ENCODE measurements at places on chromosomes 4 and X.

DNA sequence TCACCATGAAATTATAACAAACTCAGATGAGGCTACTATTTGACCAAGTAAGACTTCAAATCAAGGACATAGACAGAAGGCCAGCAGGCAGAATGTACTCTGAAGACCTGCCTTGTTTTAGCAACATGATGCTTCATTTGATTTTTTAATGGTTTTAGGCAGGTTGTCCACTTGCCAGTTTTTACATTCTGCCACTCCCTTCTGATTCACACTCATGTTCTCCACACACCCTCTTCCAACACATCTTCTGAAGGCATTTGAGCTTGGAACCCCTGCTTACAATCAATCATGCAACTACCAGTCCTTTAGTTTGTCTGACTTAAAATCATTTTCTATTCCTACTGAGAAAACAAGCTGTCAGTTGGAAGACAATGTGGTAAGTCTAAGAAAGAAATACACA, 114.9 kb upstream of the SMIM31 start:
- DNase-seq: no peak

DNA sequence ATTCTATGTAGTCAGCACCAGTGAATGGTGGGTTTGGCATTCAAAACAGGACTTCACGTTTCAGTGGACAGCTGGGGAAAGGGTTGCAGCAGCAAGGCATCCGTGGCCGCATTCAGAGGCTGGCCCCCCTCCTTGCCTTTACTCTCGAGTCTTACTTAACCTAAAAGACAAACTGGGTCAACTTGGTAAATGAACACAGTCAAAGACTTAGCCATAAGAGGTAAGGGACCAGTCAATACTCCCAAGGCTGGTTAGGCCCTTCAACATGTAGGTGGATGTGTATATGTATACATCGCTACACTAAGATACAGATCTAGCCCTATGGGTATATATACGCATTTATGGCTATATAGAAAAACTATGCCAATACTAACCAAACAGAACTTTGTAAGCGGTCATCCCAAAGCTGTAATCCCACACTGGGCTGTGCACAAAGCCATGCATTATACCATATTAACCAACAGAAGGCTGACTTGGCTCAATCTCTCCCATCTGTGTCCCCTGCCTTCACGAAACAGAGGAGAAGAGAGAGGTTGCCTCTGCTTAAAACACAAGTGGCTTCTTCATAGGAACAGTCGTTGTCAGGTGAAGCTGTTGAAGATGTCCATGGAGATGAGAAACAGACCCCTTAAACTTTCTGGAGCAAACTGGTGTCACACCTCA, 61.9 kb downstream of the TSC22D3 start:
- no peak for DNase-seq

- no peak for DNase-seq
Observed at GRCh38 chr4:11480683-11481082, 52.0 kb upstream of the HS3ST1 start.

DNA sequence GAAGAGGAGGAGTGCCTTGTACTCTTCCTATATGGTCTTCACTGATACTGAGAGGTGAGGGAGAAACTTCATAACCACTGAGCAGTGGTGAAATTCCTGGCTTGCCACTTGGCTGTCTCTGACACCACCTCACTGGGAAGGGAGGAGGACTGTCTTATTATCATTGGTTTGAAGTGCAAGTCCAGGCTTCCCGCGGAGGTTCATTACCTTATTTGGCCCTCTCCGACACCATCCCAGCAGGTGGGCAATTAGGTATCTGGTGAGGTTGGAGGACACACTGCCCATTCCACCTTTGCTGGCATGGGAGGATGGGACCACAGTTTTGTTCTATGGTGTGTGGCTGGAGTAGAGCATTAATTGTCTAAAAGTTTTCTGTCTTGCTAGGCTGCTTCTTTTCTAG, 206.1 kb downstream of the LHFPL1 start:
- DNase-seq: no peak

GRCh38 chr4:6676722-6677558, 16.7 kb upstream of the S100P start:
- DNase-seq: no peak

DNA sequence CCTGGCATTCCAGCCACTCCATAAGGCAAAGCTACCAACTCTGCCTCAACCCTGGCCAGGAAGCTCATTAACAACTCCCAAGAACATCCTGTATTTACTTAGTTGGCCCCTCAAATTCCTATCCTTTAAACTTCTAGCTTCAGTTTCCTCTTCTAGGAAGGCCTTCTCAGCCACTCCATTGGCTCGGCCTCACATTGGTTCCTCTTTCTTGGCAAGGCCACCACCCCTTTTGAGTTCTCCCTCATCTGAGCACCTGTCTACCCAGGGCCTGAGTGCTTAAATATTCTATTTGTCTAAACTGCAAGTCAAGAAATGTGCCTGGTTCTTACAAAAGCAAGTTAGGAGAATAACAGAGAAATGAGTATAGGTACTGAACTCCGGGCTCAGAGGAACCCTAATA, 10.0 kb downstream of the SMC1A start:
- no peak for DNase-seq

- DNase-seq: no peak
Observed at GRCh38 chr4:119690871-119691270, 62.3 kb upstream of the PDE5A start.

GRCh38 chr4:5822619-5823018, 70.3 kb downstream of the CRMP1 start:
- no peak for DNase-seq

- no peak for DNase-seq
Observed at GRCh38 chrX:7603387-7603786, 239.6 kb upstream of the VCX start.

GRCh38 chr4:89344571-89344970, 37.0 kb upstream of the GPRIN3 start:
- no peak for DNase-seq

DNA sequence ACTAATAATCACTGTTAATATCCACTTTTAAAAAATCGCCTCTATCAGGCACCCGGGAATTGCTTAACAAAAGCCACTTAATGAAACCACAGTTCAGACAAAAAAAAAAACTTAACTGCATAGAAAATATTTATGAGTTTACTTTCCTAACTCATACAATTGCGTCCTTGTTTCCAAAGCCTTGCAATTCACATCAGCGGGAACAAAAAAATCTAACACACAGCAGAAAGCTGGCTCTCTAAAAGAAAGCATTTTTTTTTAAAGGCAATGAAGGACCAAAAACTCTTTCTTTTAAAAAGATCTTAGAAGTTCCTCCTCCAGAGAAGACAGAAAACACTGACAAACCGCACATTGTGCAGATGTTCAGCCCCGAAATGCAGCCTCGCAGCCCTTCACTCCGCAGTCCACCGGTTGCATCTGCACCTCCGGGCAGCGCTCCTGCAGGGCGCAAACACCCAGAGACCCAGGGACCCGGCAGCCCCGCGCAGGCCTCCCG, 812 bp downstream of the FAT1 start:
- DNase-seq: no peak

GRCh38 chrX:129779747-129780146, at the start of gene SASH3:
Gene SASH3 (plus strand): TSS chrX:129779949. CDS start chrX:129780098, 149 bp downstream.
- no peak for DNase-seq

- DNase-seq: no peak
Observed at GRCh38 chr4:182604161-182604622, 313.0 kb downstream of the DCTD start.

DNA sequence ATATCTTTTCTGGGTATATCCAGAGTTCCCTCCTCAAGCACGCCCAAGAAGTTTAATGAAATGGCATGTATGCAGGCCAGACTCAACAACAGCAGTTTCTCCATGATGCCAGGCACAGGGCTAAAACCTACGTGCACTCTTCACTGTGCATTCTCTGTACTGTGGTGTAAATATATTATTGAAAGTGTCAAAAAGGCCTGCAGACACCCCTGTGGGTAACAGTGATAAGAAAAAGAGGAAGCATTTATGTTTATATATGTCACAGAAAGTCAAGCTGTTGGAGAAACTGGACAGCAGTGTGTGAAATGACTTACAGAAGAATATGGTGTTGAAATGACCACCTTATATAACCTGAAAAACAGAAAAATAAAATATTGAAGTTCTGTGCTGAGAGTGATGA, 29.6 kb upstream of the DCAF8L1 start:
- DNase-seq: no peak

DNA sequence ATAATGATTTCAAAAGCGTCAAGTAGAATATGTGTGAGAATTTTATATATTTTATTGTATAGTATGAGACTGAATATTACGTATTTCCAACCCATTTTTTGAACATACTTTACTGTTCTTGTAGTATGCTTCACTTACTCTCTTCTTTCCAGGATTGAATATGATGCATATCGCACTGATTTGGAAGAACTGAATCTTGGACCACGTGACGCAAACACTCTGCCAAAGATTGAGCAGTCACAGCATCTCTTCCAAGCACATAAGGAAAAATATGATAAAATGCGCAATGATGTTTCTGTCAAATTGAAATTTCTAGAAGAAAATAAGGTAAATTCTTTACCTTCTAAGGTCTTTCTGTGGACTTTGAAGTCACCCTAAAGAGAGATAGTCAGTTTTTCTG, 48.1 kb upstream of the FHDC1 start:
- DNase-seq: no peak

DNA sequence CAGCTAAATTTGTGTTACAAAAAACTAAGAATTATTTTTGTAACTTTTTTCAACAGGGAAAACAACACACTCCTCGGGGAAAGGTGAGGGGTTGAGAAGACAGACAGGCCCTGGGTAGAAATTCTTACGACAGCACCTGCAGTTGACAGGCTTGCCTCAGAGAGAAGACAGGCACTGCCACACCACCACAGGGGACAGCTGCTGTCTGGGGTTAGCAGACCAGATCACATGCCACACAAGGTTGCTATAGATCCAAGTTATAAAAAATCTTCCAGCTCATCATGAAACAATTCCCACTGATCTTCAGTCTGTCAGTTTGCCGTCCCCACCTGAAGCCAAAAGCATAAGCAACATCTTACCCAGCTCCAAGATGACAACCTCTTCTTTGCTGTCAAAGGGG, 143.2 kb upstream of the ZCCHC13 start:
- DNase-seq: no peak

- DNase-seq: no peak
Observed at GRCh38 chr4:80535551-80535950, 200.0 kb downstream of the CFAP299 start.

DNA sequence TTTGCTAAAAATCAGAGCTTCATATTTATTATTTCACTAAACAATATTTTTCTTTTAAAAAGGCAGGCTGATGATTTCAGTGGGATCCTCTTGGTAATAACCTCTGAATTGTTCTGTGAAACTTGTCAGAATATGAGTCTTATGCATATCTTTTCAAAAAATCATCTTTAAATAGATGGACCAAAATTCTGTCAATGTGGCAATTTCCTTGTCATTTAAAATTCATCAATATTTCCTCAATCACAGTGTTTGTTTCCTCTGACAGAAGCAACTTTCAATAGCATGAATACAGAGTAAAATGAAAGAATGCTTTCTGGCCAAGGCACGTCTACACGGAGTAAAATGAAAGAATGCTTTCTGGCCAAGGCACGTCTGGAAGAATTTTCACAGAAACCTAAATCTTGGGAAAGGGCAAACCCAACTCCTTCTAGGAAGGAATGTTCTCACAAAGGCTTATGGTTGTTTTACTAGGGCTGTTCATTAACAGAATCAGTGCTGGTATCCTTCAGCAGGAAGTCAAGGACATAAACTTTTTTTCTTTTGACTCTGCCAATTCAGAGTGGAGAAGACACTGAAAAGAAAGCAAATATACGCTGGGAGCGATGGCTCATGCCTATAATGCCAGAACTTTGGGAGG, 99.0 kb upstream of the GPR34 start:
- no peak for DNase-seq

GRCh38 chr4:54120518-54120917, 20.6 kb downstream of the GSX2 start:
- DNase-seq: no peak

DNA sequence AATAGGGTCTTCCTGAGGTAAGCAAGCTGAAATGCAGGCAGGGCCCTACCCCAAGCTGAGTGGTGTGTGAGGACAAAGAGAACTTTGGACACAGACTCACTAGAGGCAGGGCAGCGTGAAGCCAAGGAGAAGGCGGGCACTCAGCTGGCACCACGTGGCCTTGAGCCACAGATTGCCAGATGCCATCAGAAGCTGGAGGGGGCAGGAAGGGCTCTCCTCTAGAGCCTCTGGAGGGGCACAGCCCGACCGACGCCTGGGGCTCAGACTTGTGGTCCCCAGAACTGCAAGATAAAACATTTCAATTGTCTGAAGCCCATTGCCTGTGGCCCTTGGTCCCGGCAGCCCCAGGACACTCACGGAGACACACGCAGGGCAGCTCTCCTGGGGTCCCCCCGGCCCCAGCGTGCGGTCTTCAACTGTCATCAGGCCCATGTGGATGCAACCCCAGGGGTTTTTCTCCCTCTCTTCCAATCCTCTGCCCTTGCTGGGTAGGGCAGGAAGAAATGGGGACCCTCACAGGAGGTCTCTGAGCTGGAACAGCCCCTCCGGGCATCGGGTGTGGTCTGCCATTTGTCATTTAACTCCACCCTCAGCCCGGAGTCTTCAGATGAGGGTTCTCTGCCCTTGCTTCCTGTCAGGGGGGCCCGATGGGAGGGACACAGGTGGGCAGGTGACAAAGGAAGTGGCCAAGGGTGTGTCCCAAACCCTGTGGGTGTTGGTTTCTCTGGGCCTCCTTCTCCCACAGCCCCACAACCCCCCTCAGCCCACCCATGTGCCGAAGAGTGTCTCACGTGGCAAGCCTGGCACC, 22.2 kb downstream of the HMX1 start:
- no peak for DNase-seq

GRCh38 chr4:78529569-78530209, 21.9 kb upstream of the ANXA3 start:
- DNase-seq: no peak

DNA sequence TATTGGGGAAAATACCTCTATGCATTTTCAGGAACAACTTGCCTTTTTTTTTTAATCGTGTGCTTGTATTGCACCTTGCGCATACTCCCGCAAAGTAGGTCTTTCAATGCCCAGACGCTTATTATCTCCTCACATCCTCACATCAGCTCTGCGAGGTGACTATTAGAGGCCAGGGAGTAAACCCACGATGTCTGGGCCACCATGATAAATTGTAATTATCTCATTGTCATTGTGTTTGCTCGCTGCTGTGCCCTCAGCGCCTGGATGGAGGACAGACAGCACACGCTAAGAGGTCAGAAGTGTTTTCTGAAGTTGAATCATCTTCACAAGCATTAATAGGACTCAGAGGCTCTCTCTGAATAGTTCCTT, 1.0 kb upstream of the RELL1 start:
- DNase-seq: no peak

DNA sequence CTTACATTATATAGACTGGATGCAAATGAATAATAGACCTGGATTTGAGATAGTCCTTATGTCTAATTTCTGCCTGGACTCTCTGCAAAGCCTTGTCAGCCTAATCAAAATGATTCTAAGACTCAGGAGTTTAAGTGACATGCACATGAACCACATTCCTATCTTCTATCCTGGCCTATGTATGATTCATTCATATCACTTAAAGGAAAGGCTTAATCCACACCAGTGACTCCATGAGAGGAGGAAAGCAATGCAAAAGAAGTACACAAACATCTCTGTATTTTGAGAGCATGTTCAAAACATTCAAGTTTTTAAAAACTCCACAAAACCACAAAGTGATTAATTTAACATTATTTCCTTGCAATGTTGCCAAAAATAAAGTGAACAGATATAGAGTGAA, 14.6 kb downstream of the AMOT start:
- DNase-seq: no peak

GRCh38 chr4:186392017-186392416, 126.0 kb downstream of the F11 start:
- no peak for DNase-seq

- no peak for DNase-seq
Observed at GRCh38 chr4:188246488-188246887, 107.2 kb downstream of the TRIML1 start.
